ENCODE measurements at places on chromosomes 2 and 18.

DNA sequence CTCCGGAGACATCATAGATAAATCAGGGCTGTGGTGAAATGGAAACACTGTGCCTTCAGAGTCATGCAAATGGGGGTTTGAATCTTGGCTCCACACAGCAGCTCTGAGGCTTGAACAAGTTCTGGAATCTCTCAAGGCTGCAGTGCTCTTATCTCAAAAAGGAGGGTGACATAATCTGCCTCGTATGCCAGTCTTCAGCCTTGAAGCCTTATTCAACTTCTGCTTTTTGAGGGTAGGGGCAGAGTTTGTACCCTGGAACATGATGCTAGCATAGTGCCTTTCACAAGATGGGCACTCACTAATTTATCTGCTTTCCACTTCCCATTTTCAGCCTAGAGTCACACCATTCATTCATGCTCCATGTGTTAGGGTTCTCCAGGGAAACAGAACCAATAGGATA is 42.3 kb downstream of the GATA6 start:
- no peak for DNase-seq

DNA sequence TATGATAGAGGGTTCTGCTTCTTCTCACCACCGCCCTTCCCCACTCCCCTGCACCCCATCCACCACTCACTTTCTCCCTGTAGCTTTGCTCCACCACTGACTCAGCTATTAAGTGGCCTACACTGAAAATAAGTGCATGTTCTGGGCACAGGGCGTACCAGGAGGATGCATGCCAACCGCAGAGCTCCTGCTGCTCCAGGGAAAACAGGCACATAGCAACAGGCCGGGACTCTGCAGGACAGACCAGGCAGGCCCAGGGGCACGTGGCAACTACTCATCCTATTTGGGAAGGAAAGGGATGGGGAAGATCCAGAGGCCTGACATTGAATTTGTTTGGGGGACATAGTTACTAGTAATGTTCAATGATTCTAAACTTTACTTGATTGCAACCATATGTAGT is 28.4 kb downstream of the ARL4C start:
- DNase-seq, result no peak

DNA sequence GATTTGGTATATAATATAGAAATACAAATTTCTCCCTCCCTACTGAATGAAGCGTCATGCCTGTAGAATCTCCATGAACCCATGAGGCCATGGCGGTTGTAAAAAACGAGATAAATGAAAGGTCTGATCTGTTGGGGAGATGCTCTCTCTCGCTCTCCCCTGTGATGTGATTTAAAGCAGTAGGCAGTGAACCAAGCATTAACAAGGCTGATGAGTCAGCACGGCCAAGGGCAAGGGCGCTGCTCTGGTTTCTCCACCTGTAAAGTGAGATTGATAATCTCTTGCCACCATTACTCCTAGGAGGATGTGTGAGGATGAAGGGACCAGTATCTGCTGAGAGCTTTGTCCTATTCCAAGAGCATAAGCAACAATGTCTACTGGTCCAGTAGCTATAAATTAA is 553.3 kb downstream of the CMPK2 start:
- no peak for DNase-seq

- DNase-seq, result no peak
These were observed 118.7 kb upstream of the KCTD1 start for GRCh38 chr18:26667046-26667445.

- no peak for DNase-seq
These were observed 39.5 kb downstream of the RNU4ATAC start for GRCh38 chr2:121570036-121570666.

DNA sequence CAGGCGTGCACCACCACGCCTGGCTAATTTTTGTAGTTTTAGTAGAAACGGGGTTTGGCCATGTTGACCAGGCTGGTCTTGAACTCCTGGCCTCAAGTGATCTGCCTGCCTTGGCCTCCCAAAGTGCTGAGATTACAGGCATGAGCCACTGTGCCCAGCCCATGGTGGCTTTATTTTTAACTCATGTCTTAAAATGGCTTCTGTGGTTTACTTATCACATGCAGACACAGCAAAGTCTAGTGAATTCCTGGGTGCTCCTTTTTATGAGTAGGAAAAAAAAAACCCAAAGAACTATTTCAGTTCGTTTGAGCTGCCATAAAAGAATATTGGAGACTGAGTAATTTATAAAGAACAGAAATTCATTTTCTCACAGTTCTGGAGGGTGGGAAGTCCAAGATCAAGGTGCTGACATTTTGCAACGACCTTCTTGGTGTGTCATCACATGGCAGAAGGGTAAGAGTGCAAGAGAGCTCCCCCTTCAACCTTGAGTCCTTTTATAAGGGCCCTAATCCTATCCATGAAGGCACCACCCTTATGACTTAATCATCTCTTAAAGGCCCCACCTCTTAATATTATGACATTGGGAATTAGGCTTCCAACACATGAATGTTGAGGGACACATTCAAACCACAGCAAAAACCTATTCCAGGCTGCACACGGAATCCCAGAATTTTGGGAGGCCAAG is 12.6 kb upstream of the REL start:
- DNase-seq, result no peak

- no peak for DNase-seq
These were observed 205.1 kb downstream of the ZBTB7C start for GRCh38 chr18:48203961-48204666.

- DNase-seq, result no peak
These were observed 433.3 kb upstream of the ID2 start for GRCh38 chr2:8248623-8248957.

- DNase-seq, result no peak
These were observed 352.1 kb downstream of the RBM43 start for GRCh38 chr2:150909613-150910012.

DNA sequence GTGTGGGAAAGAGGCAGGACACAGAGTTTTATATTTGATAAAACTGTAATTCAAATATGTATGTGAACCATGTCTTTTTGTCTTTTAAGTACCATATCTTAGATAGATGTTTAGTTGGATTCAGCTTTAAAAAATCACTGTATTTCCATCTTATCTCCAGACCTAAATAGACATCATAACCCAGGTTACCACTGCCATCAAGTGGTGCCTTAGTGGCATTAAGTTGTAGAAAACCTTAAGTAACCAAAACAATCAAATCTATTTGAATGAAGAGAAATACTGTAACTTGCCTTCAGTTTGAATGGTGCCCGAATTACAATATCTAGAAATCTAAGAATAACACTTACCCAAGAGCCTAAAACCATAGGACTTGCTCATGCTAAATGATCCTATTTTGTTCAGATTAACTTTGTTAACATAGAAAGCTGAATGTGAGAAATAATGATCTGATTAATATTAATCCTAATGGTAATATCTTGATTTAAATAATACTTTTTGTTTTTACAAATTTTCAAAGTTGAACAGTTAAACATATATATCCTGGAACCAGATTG is 92.5 kb upstream of the MAP2 start:
- DNase-seq, result no peak

GRCh38 chr18:7598167-7599047 is 31.3 kb downstream of the PTPRM start:
- no peak for DNase-seq

- DNase-seq, result no peak
These were observed 213.7 kb downstream of the SEPTIN10 start for GRCh38 chr2:109400102-109400501.

GRCh38 chr2:136143603-136144451 is 25.9 kb upstream of the CXCR4 start:
- no peak for DNase-seq

All from effector memory CD4-positive, alpha-beta T cell (primary cell).